Right renal pelvis (tissue), 4 donors: ENCODE measurements at places on chromosomes 1 and 21. TPM values are rescaled to one million over a fixed set of nuclear protein-coding genes. Genes with fewer than 3 reads are reported as not detected.

LCE1C gene
- polyA plus RNA-seq: not detected

EXTL2 gene
- polyA plus RNA-seq: 69.3 TPM

SELL gene
- 4.0 TPM for polyA plus RNA-seq

OR2L8 gene
- not detected for polyA plus RNA-seq

PTBP2 gene
- polyA plus RNA-seq: 55.7 TPM

SPTA1 gene
- 1.3 TPM for polyA plus RNA-seq

AK5 gene
- polyA plus RNA-seq: 2.5 TPM

ATAD3C gene
- 3.1 TPM for polyA plus RNA-seq

TMEM269 gene
- 0.84 TPM for polyA plus RNA-seq

NBPF8 gene
- 12.6 TPM for polyA plus RNA-seq

SPATA45 gene
- 0.59 TPM for polyA plus RNA-seq

KCNE2 gene
- polyA plus RNA-seq: 1.5 TPM

TSPAN1 gene
- 88.0 TPM for polyA plus RNA-seq

RBP7 gene
- 32.0 TPM for polyA plus RNA-seq

RORC gene
- polyA plus RNA-seq: 1.1 TPM

FOXO6 gene
- polyA plus RNA-seq: 1.9 TPM

LRRC71 gene
- polyA plus RNA-seq: 0.32 TPM

CFAP126 gene
- 12.6 TPM for polyA plus RNA-seq

ZFP69B gene
- 5.5 TPM for polyA plus RNA-seq

APCS gene
- polyA plus RNA-seq: not detected

DNAJC28 gene
- 7.3 TPM for polyA plus RNA-seq

FRRS1 gene
- polyA plus RNA-seq: 10.2 TPM

MPL gene
- 0.84 TPM for polyA plus RNA-seq

SH2D5 gene
- polyA plus RNA-seq: 1.4 TPM

ATP6V1G3 gene
- 7.6 TPM for polyA plus RNA-seq

AMY2A gene
- polyA plus RNA-seq: not detected

CFHR5 gene
- not detected for polyA plus RNA-seq

S100A5 gene
- 0.82 TPM for polyA plus RNA-seq

AKR7A3 gene
- 1.1 TPM for polyA plus RNA-seq

C1orf116 gene
- polyA plus RNA-seq: 20.9 TPM

EXTL1 gene
- polyA plus RNA-seq: 1.2 TPM

HAO2 gene
- 91.7 TPM for polyA plus RNA-seq

BTG2 gene
- polyA plus RNA-seq: 101 TPM

SPATA21 gene
- polyA plus RNA-seq: not detected

BMP8A gene
- polyA plus RNA-seq: 0.34 TPM

MIER1 gene
- 42.5 TPM for polyA plus RNA-seq

CDCA8 gene
- polyA plus RNA-seq: 17.0 TPM

CLCA1 gene
- polyA plus RNA-seq: not detected

GCSAML gene
- polyA plus RNA-seq: 0.66 TPM

SPRR1B gene
- not detected for polyA plus RNA-seq

WDR3 gene
- 31.3 TPM for polyA plus RNA-seq

TESK2 gene
- polyA plus RNA-seq: 7.4 TPM

TRIM45 gene
- 23.6 TPM for polyA plus RNA-seq

HMGCS2 gene
- 105 TPM for polyA plus RNA-seq

AMY1C gene
- not detected for polyA plus RNA-seq

KRTAP11-1 gene
- polyA plus RNA-seq: not detected

SPAG17 gene
- 5.9 TPM for polyA plus RNA-seq

PODN gene
- 3.3 TPM for polyA plus RNA-seq

KCNA2 gene
- polyA plus RNA-seq: 0.44 TPM

INSRR gene
- polyA plus RNA-seq: 1.7 TPM

CDC20 gene
- polyA plus RNA-seq: 42.6 TPM

SPATA46 gene
- polyA plus RNA-seq: 1.6 TPM

GRHL3 gene
- polyA plus RNA-seq: 12.1 TPM

CNR2 gene
- 0.06 TPM for polyA plus RNA-seq

CELA3A gene
- polyA plus RNA-seq: 0.13 TPM
